ENCODE measurements at places on chromosomes 5 and 9. TPM values are rescaled to one million over a fixed set of nuclear protein-coding genes. Genes with fewer than 3 reads are reported as not detected.

TAF1L gene
- total RNA-seq, result not detected

FOXD4L4 gene
- total RNA-seq, result 0.29 TPM

ACTBL2 gene
- total RNA-seq, result not detected

TMEM174 gene
- total RNA-seq, result not detected

PCDH12 gene
- not detected for total RNA-seq

PCDHGA9 gene
- total RNA-seq, result 1.1 TPM

PLPP7 gene
- total RNA-seq, result 0.39 TPM

LHX3 gene
- not detected for total RNA-seq

MOB3B gene
- 7.3 TPM for total RNA-seq

SLC23A1 gene
- total RNA-seq, result 1.8 TPM

IFNA21 gene
- total RNA-seq, result not detected

- DNase-seq, result peak; percentile 13
- peaks cover 70% of the 10 kb centered on the region for H3K36me3 ChIP-seq
- no peak overlapping the region for H3K4me3 ChIP-seq
These were observed 11.0 kb downstream of the LPCAT1 start for GRCh38 chr5:1512541-1513291.

DNA sequence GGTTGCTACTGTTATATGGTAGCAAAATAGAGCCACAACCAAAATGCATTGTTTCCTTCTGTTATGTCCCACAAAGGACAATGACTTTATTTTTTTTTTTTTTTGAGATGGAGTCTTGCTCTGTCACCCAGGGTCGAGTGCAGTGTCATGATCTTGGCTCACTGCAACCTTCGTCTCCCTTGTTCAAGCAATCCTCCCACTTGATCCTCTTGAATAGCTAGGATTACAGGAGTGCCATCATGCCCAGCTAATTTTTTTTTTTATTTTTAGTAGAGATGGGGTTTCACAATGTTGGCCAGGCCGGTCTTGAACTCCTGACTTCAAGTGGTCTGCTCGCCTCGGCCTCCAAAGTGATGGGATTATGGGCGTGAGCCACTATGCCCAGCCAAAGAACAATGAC is 527.7 kb upstream of the SGCD start:
- no peak for DNase-seq
- peaks cover 2% of the 10 kb centered on the region for H3K27me3 ChIP-seq
- H3K27ac ChIP-seq, result no peak overlapping the region
- H3K4me1 ChIP-seq, result no peaks in the 10 kb centered on the region
- no peak overlapping the region for H3K4me3 ChIP-seq

- H3K27me3 ChIP-seq, result no peaks in the 10 kb centered on the region
- H3K36me3 ChIP-seq, result no peaks in the 10 kb centered on the region
- no peak overlapping the region for H3K27ac ChIP-seq
- no peak for DNase-seq
These were observed 6.1 kb downstream of the IL13 start for GRCh38 chr5:132663771-132664695.

GRCh38 chr5:30104872-30105596 is 1088.5 kb upstream of the CDH6 start:
- H3K4me3 ChIP-seq, result no peak overlapping the region
- DNase-seq, result no peak
- H3K27ac ChIP-seq, result no peak overlapping the region
- no peaks in the 10 kb centered on the region for H3K27me3 ChIP-seq
- no peaks in the 10 kb centered on the region for H3K4me1 ChIP-seq

GRCh38 chr5:139633295-139634027 is 14.7 kb upstream of the CXXC5 start:
- peaks cover 53% of the 10 kb centered on the region for H3K4me1 ChIP-seq
- H3K27ac ChIP-seq, result peak overlapping the region; percentile 97
- H3K36me3 ChIP-seq, result peaks cover 20% of the 10 kb centered on the region
- H3K27me3 ChIP-seq, result no peaks in the 10 kb centered on the region
- H3K4me3 ChIP-seq, result no peak overlapping the region

DNA sequence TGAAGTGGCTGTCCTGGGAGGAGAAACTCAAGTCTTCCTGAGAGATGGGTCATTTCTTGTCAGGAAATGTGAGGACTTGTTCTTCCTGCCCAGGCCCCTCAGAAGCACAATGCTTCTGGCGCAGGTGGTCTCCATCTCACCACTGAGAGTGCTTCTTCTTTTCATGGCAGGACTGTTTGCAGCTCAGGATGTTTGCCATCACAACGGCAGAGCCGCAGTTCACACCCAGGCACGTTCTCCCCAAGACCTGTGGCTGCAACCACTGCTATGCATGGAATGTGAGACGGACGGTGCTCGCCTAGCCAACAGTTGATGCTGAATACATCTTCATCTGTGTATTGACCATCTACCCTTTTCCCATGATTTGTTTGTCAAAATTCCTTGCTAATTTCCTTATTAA is 216.3 kb downstream of the GADD45G start:
- no peaks in the 10 kb centered on the region for H3K36me3 ChIP-seq
- H3K4me3 ChIP-seq, result no peak overlapping the region
- DNase-seq, result no peak

DNA sequence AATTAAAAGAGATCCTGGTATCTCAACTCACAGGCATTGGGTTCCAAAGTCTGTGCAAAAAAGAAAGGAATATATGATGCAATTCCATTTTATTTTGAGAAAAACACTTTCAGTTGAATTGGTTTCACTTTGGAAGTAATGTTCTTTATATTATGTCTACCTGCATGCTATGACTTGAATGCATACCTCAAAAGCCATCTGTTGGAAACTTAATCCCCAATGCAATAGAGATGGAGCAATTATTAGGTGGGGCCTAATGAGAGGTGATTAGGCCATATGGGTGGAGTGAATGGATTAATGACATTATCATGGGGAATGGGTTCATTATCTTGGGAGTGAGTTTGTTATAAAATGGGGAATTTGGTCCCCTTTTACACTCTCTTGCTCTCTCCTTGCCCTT is 293.3 kb downstream of the CSNK1G3 start:
- H3K27ac ChIP-seq, result no peak overlapping the region
- H3K36me3 ChIP-seq, result no peaks in the 10 kb centered on the region
- no peak for DNase-seq
- H3K4me1 ChIP-seq, result peaks cover 6% of the 10 kb centered on the region
- H3K27me3 ChIP-seq, result no peaks in the 10 kb centered on the region

GRCh38 chr5:59496524-59497134 is 396.9 kb downstream of the PDE4D start:
- H3K4me1 ChIP-seq, result peaks cover 5% of the 10 kb centered on the region
- no peak overlapping the region for H3K27ac ChIP-seq
- DNase-seq, result no peak
- no peak overlapping the region for H3K4me3 ChIP-seq
- no peaks in the 10 kb centered on the region for H3K36me3 ChIP-seq

DNA sequence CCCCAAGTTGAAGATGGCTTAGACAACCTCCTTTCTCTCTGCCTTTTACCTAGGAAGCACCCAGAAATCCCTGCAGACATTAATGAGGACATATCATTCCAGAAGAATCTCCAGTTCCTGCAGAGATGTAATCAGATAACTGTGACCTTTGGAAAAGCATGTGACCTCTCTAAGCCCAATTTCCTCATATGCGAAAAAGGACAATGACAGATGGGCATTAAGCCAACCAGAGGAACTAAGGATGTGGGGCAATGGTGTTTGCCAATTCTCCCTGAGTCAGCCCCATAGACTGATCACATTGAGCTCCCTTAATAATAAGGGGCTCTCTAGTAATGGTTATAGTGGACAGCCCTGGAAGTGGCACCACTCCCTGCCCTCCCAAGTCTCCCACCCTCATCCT is 10.1 kb upstream of the FOXI1 start:
- no peak overlapping the region for H3K4me3 ChIP-seq
- H3K36me3 ChIP-seq, result no peaks in the 10 kb centered on the region
- H3K27ac ChIP-seq, result no peak overlapping the region
- H3K4me1 ChIP-seq, result no peaks in the 10 kb centered on the region
- H3K27me3 ChIP-seq, result peaks cover 7% of the 10 kb centered on the region

GRCh38 chr5:83145241-83145640 is 67.9 kb downstream of the XRCC4 start:
- H3K4me1 ChIP-seq, result no peaks in the 10 kb centered on the region
- no peak overlapping the region for H3K4me3 ChIP-seq
- DNase-seq, result no peak
- no peaks in the 10 kb centered on the region for H3K27me3 ChIP-seq
- H3K27ac ChIP-seq, result no peak overlapping the region
- H3K36me3 ChIP-seq, result peaks cover 1% of the 10 kb centered on the region

GRCh38 chr9:100084128-100084453 is 14.7 kb downstream of the ERP44 start:
- H3K27me3 ChIP-seq, result no peaks in the 10 kb centered on the region
- H3K36me3 ChIP-seq, result peaks cover under 1% of the 10 kb centered on the region
- H3K4me3 ChIP-seq, result peak overlapping the region; percentile 86
- H3K4me1 ChIP-seq, result peaks cover 92% of the 10 kb centered on the region

GRCh38 chr5:177339107-177339638 is 12.3 kb downstream of the LMAN2 start:
- H3K4me1 ChIP-seq, result peaks cover 4% of the 10 kb centered on the region
- no peaks in the 10 kb centered on the region for H3K27me3 ChIP-seq
- H3K36me3 ChIP-seq, result peaks cover 70% of the 10 kb centered on the region
- no peak for DNase-seq

GRCh38 chr5:74916831-74917710 is 50.9 kb upstream of the FAM169A start:
- H3K27ac ChIP-seq, result no peak overlapping the region
- peaks cover 10% of the 10 kb centered on the region for H3K27me3 ChIP-seq
- no peak overlapping the region for H3K4me3 ChIP-seq
- no peaks in the 10 kb centered on the region for H3K36me3 ChIP-seq
- no peak for DNase-seq

- H3K36me3 ChIP-seq, result no peaks in the 10 kb centered on the region
- H3K4me1 ChIP-seq, result no peaks in the 10 kb centered on the region
- DNase-seq, result no peak
- no peak overlapping the region for H3K27ac ChIP-seq
- H3K27me3 ChIP-seq, result no peaks in the 10 kb centered on the region
These were observed 602.9 kb upstream of the WWC1 start for GRCh38 chr5:167688341-167689130.

DNA sequence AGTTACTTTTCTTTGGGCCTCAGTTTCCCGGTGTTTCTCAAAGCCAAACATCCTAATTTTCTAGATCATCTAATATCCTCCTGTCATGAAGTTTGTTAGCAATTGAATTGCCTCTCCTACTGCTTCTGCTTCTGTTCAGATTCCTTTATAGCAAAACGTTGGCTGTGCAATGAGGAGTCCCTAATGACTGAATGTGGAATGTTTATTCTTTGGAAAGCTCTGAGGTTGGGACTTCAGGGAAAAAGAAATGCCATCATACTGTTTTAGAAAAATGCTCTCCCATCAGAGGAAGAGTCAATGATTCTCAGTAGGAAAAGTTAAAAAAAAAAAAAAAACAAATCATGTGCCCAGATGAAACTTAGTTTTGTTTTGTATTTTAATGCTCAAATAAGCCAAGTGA is 268.7 kb upstream of the PAPPA start:
- no peaks in the 10 kb centered on the region for H3K36me3 ChIP-seq
- H3K27me3 ChIP-seq, result no peaks in the 10 kb centered on the region
- H3K27ac ChIP-seq, result no peak overlapping the region
- no peak overlapping the region for H3K4me3 ChIP-seq

- H3K4me1 ChIP-seq, result no peaks in the 10 kb centered on the region
- no peaks in the 10 kb centered on the region for H3K36me3 ChIP-seq
- no peak overlapping the region for H3K27ac ChIP-seq
These were observed 479.4 kb downstream of the AGTPBP1 start for GRCh38 chr9:85262333-85262732.

DNA sequence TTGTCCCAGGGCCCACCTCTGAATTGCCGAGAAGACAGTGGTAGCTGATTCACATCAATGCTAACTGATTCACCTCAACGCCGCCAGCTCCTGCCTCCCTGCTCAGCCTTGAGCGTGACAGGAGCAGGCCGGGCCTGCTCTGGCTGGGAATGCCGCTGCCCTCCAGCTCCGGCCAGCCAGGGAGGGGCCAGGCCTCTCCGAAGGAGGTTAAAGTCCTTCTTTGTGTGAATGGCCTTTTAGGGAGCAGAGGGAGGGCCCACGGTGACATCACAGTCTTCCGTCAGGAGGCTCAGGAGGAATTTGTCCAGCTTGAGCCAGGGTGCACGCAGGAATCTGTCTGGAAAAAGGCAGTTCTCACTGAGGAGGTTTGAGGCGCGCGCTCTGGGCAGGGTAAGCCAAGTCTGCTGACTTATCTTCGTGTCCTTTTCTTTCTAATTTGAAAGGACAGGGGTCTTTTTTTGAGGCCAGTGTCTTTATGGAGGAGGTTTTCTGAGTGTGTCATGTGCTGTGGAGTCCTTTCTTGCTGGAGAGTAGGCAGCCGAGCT is 82.7 kb downstream of the C9orf152 start:
- H3K27me3 ChIP-seq, result no peaks in the 10 kb centered on the region
- no peak for DNase-seq
- peak overlapping the region; percentile 71 for H3K4me3 ChIP-seq
- peak overlapping the region; percentile 85 for H3K27ac ChIP-seq

- no peaks in the 10 kb centered on the region for H3K4me1 ChIP-seq
- H3K4me3 ChIP-seq, result no peak overlapping the region
- no peaks in the 10 kb centered on the region for H3K36me3 ChIP-seq
- peaks cover 2% of the 10 kb centered on the region for H3K27me3 ChIP-seq
These were observed 90.8 kb downstream of the TMEM167A start for GRCh38 chr5:82986404-82986803.

DNA sequence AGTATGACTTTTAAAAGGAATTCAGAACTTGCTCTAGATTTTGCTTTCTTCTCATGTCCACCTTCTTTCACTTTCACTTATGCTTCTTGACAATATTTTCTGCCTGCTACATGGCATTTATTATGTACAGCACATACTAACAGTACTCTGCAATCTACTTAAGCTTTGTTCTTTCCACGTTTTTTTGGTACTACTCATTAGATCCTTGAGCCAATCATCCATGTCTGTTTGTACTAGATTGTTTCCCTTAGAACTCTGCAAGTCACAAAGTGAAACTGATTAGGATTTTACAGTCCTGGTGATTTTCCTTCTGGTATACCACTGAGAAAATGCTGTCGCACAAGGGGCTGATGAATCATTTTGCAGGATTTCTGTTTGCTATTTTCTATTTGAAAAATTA is 78.3 kb downstream of the PARP8 start:
- peak overlapping the region; percentile 77 for H3K4me3 ChIP-seq
- H3K4me1 ChIP-seq, result peaks cover 50% of the 10 kb centered on the region

DNA sequence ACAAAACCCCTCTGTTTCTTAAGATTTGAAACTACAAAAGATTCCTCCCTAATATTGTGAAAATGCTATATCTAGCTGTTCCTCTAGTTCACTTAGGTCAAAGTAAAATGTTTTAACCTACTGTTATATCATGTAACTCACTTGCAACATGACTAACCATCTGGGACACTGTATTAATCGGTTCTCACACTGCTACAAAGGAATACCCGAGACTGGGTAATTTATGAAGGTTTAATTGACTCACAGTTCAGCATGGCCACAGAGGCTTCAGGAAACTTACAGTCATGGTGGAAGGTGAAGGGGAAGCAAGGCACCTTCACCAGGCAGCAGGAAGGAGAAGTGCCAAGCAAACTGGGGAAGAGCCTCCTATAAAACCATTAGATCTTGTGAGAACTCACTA is 34.7 kb downstream of the DIMT1 start:
- H3K36me3 ChIP-seq, result peaks cover 61% of the 10 kb centered on the region
- H3K4me1 ChIP-seq, result no peaks in the 10 kb centered on the region
- no peaks in the 10 kb centered on the region for H3K27me3 ChIP-seq
- no peak overlapping the region for H3K27ac ChIP-seq

GRCh38 chr5:78341440-78341839 is 19.0 kb upstream of the SCAMP1 start:
- no peak overlapping the region for H3K4me3 ChIP-seq
- no peak overlapping the region for H3K27ac ChIP-seq
- peaks cover 5% of the 10 kb centered on the region for H3K27me3 ChIP-seq
- H3K4me1 ChIP-seq, result no peaks in the 10 kb centered on the region
- DNase-seq, result no peak

GRCh38 chr9:133477992-133478850 is 678 bp downstream of the SLC2A6 start:
- H3K36me3 ChIP-seq, result peaks cover 22% of the 10 kb centered on the region
- H3K4me3 ChIP-seq, result peak overlapping the region; percentile 90
